ENCODE measurements at places on chromosomes 1 and 21.
A peak's percentile ranks its signal among the peaks of the same experiment; 100 is the strongest.

GRCh38 chr1:193937308-193937707 is 750.9 kb upstream of the B3GALT2 start:
- no peak for DNase-seq

DNA sequence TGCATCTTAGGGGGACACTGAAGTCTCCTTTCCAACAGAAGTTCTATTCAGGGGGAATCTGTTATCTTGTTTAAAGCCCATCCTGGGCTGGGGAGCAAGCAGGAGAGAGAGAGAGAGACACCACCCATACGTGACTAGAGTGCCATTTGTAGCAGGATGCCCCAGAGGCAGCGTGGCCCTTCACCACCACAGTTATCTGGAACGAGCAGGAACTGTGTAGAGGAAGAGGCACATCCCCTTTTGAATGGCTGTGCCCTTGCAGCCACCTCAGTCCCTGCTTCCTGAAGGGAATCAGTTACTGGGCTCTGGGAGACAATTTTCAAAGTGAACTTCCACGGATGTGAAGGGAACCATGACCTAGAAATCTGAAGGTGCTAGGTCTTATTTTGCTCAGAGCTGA is 19.4 kb upstream of the LAMTOR5 start:
- DNase-seq = no peak

GRCh38 chr1:225847610-225848009 is 34.6 kb downstream of the TMEM63A start:
- no peak for DNase-seq

DNA sequence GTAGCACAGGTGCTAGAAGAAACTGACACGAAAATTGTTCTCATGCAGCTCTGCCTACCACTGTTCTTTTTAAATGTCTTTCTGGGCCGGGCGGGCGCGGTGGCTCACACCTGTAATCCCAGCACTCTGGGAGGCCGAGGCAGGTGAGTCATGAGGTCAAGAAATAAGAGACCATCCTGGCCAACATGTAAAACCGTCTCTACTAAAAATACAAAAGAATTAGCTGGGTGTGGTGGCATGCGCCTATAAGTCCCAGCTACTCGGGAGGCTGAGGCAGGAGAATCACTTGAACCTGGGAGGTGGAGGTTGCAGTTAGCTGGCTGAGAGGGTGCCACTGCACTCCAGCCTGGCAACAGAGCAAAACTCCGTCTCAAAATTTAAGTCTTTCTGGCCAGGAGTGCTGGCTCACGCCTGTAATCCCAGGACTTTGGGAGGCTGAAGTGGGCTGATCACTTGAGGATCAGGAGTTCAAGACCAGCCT is 947 bp upstream of the RIT1 start:
- no peak for DNase-seq

DNA sequence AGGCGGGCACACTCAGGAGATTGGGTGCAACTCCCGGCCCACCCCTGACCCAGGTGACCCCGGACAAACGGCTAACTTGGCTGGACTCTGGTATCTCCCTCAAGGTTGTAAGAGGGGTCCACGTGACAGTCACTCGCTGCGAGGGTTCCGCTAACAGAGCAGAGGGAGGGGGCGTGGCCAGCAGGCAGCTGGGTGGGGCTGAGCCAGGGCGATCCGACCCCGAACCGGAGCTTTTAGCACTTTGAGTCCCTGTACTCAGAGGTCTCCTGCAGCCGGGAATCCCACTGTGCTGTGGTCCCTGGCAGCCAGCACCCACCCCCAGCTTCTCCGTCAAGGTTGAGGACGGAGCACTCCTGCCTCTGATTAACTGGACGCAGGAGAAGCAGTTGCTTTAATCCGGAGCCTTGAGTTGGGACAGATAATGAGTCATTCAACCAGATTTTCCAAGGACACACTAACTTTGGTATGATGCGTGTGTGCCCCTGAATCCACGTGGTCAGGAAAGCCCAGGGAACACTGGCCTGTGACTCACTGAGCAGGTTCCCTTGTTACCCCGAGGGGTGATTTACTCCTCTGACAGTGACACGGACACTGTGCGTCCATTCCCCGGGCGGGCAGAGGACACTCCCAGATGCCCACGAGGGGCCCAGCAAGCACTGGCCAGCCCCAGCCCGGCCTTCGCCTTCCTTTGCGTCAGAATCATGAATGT is 16.8 kb downstream of the TRPM2 start:
- DNase-seq = peak; percentile 95

GRCh38 chr1:31020007-31020790 is 45.3 kb downstream of the PUM1 start:
- DNase-seq = no peak

- DNase-seq = peak; percentile 8
These were observed 1554.8 kb downstream of the KCNT2 start for GRCh38 chr1:195053478-195053877.

- DNase-seq = no peak
These were observed 93.5 kb downstream of the NAV1 start for GRCh38 chr1:201632364-201632952.

DNA sequence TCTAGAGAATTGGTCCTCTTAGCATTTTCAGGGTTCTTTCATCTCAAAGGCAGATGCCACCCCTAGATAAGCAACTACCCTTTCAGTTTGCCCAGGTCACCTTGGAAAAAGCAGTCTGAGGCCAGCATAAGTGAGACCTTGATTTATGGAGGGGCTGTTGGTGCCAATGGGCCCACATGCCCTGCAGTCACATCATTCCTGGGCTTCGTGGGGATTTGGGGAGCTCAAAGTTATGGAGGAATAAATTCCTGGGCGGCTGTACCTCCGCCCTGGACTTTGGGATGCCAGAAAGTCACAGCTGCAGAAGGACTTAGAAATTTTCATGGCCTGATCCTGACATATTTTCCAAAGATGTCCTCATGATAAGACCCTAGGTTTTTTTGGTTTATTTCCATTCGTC is 2.7 kb upstream of the SDHB start:
- DNase-seq = no peak

- DNase-seq = no peak
These were observed 12.5 kb downstream of the PDXK start for GRCh38 chr21:43731476-43731875.

- peak; percentile 64 for DNase-seq
These were observed 58.8 kb downstream of the NAV1 start for GRCh38 chr1:201597551-201598230.

GRCh38 chr1:65317866-65318653 is 8.7 kb downstream of the DNAJC6 start:
- no peak for DNase-seq

- no peak for DNase-seq
These were observed 383.5 kb downstream of the NTNG1 start for GRCh38 chr1:107524301-107524700.

- DNase-seq = peak; percentile 89
These were observed 16.5 kb downstream of the MIA3 start for GRCh38 chr1:222634180-222635013.

DNA sequence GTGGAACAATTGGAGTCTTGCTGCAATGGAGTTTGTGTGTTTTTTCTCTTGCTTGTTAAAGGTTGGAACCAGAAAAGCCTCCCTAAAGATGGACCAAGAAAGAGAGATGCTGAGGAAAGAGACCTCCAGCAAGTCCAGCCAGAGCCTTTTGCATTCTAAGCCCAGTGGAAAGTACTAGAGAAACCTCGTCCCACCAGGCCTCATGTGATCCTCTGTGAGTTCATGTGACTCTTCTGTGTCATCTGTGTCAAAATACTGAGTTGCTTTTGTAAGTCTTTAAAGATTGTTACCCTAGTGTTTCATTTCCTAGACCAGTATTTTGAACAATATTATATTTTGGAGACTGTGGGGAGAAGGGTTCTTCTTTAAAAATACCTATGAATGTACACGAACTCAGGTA is 12.5 kb upstream of the EFHD2 start:
- no peak for DNase-seq

DNA sequence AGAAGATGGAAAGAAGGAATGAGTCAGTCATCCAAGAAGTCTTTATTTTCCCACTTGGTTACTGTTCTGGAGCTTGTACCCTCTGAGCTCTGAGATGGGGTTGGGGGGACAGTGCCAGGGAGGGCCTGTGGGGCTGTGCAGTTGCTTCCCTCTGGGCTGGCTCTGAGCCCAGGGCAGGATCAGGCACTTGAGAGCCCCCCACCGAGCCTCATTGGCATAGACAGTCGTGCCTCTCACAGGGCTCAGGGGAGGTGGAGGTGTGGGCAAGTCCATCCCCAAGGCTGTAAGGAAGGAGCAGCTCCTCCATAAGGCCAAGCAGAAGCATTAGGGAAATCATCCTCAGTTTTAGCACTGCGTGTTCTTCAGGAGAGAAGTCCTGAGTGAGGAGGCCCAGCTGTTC is 2.5 kb upstream of the ARL8A start:
- no peak for DNase-seq

GRCh38 chr1:31585736-31586365 is 9.5 kb downstream of the TINAGL1 start:
- no peak for DNase-seq

DNA sequence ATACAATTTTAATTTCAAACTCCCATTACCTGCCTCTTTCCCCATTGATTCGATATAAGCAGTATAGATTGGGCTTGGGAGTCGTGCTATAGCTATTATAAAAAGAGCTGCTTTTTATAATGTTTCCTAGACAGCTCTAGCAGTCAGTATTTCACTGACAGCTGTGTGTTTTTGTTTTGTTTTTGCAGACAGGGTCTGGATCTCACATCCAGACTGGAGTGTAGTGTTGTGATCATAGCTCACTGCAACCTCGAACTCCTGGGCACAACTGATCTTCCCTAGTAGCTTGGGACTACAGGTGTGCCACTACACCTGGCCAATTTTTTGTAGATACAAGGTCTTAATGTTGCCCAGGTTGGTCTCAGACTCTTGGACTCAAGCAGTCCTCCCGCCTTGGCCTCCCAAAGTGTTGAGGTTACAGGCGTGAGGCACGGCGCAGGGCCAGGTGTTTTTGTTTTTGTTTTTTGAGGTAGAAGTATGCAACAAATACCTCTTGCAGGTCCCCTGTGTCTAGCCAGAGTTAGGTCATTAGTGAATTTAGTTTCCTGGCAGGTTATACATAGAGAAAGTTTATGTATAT is 1.7 kb downstream of the NASP start:
- no peak for DNase-seq

DNA sequence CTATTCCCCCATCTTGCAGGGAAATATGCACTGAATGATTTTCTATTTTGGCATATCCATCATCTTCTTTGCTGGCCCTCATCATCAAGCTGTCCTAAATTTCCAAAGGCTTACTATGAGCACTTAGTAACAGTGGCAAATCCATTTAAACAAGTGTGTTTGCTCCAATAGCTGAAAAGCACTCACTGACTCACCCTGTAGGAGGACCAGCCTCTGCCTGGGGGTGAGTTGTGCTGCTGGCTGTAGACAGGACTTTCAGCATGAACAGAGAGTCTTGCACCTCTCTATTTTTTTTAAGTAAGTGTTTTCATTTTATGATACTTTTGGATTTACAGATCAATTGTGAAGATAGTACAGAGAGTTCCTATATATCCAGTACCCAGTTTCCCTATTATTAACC is 97.3 kb downstream of the SLC35F3 start:
- DNase-seq = no peak

DNA sequence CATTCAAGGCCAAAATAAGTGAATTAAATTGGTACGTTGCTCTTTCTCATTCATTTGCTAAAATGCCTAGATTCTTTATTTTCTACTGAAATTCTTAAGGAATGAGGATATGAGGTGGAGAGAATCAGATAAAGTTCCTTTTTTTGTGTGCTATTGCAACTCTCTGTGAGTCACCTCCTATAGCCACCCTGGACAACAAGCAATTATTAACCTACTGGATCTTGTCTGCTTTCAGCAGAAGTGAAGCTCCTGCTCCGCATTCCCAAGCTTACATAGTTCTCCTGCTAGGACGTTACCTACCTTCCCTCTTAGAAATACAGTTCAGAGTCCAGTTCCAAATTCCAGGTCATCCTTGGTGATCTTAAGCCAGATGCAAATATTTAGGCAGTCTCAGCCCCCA is 4.8 kb upstream of the KCNJ6 start:
- peak; percentile 15 for DNase-seq

DNA sequence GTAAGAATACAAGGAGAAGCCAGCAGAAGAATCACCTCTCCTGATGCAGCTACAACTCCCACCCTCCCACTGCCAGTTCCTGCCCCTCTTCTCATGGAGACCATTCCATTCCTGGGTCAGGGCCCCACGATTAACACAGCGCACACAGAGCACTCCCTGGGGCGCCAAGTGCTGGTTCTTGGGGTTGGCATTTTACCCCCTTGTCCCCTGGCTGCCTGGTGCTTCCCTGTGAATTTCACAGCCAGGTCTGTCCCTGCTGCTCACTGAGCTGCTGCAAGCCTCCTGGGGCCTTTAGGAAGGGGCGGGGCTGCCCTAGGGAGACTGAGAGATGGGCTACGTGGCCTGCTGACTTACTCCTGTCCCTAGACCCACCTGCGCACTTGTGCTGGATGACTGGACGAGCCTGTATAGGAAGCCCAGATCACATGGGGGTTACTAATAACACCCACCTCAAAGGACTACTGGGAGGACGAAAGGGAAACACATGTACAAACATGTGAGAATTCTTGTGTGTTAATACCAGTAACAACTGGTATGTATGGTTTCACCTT is 4.8 kb downstream of the ZNF672 start:
- DNase-seq = no peak

DNA sequence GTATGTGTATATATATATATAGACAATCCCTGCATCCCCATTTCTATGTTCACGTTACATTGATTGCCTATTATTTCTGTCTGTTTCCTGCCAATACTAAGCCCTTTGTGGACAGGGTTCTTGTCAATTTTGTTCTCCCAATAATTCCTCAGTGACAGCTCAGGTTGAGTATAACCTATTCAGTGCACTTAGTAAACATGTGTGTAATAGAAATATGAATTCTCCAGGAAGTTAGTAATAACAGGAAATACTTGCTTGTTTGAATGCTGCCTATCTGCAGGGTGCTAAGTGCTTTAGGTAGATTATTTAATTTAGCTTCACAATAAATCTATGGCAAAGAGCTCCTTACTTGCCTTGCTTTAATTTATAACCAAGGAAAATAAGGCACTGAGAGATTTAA is 52.8 kb upstream of the PTGFR start:
- no peak for DNase-seq

GRCh38 chr21:43849532-43850299 is 15.3 kb upstream of the AGPAT3 start:
- DNase-seq = no peak

DNA sequence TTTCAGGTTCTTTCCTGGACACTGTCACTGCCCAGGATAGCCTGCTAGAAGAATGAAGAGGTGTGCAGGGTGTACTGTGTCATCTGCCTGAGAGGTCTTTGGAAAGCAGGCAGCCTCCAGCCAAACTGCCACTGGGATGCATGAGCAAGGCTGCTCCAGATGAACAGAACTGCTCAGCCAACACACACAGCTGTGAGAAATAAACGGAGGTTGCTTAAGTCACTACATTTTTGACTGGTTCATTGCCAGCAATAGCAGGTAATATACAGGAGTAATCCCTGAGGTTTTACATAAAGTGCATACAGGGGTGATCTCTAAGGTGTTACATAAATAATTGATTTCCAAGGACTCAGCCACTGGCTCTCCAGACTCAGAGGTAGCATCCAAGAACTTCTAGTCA is 516.9 kb downstream of the BRINP3 start:
- DNase-seq = no peak

DNA sequence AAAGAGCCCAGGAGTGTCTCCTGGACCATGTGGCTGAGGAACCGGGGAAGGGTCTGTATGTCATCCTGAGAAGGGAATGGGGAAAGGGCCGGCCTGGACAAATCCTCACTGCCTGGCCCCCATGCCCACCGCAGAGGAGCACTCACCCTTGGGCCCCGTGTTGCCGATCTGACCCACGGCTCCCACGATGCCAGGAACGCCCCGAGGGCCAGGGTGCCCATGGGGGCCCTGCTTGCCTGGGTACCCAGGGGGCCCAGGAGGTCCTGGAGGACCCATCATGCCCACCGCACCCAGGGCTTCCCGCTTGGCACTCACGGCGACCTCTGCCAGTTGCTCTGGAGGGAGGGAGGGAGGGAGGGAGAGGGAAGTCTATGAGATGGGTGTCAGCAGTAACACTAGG is 14.6 kb downstream of the COL9A2 start:
- no peak for DNase-seq
